ENCODE measurements at places on chromosomes 16 and 17.

GRCh38 chr17:3012926-3013581 lies 50.4 kb downstream of the OR1D5 start:
- DNase-seq, result peak; percentile 47

GRCh38 chr17:80825471-80826345 lies 165.9 kb upstream of the CHMP6 start:
- DNase-seq, result no peak

- no peak for DNase-seq
Observed at GRCh38 chr16:1613211-1613622, 1.1 kb downstream of the CRAMP1 start.

GRCh38 chr17:51372345-51373004 lies 112.1 kb downstream of the UTP18 start:
- peak; percentile 23 for DNase-seq

- DNase-seq, result peak; percentile 48
Observed at GRCh38 chr17:64028874-64029464, 8.5 kb upstream of the ICAM2 start.

GRCh38 chr16:73064212-73064993 lies 16.5 kb upstream of the ZFHX3 start:
- no peak for DNase-seq

Data from stimulated activated naive B cell treated with anti-CD40 and anti-IgM and Interleukin-4, amounts not matched to agents 10 μg/mL and 1 μg/mL and 100 μg/mL, for 72 hours (primary cell).